Stimulated activated CD4-positive, alpha-beta T cell treated with anti-CD3 and anti-CD28 coated beads, TNF-alpha, amount 100 ng/mL, for 24 hours (primary cell): ENCODE measurements at places on chromosomes 11 and 22.

DNA sequence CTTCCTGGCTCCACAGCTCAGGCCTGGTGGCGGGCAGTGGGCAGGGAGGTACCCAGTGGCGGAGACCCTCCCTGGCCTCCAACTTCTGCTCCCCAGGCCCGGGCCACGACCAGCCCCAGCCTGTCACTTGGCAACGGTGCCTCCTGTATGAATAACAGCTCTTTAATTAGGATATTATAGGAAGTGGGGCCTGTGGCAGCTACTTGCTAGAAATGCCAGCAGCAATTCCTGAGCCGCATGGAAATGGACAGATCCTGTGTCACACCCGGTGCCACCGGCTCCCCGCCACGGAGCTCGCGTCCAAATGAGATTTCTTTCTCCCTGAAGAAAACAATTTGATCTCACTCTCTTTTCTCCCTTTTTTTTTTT lies 104.5 kb downstream of the CHST1 start:
- DNase-seq = no peak

DNA sequence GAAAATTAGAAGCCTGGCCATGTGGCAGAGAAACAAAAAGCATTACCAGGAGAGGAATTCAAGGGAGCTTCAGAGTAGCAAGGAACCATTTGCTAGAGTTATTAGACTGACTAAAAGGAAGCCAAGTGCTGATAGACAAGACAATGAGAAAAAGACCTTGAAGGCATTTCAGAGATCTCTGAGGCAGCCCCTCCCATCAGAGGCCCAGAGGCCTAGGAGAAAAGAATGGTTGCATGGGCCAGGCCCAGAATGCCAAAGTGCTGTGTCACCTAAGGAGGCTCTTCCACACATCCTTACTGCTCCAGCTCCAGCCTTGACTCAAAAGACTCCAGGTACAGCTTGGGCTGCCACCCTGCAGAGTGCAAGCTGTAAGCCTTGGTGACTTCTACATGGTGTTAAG lies 61.8 kb upstream of the POU2AF2 start:
- DNase-seq = no peak

- DNase-seq = no peak
Observed at GRCh38 chr11:1825039-1825740, 9.6 kb upstream of the SYT8 start.

DNA sequence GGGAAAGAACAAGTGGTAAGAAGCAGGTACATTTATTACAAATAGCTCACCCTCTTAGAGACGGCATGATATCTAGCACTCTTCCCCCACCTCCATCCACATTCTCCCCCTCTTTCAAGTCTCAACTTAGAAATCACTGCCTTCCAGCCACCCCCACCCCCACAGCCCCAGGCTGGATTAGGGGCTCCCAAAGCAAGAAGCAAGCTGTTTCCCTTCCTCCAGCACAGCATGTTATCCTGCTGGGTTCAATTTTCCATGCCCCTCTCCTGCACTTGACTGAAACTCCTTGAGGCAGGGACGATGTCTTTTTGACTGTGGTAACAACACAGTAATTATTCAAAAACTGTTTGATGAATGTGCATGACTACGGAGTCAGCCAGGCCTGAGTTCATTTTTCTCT lies 350.7 kb downstream of the LARGE1 start:
- DNase-seq = no peak

DNA sequence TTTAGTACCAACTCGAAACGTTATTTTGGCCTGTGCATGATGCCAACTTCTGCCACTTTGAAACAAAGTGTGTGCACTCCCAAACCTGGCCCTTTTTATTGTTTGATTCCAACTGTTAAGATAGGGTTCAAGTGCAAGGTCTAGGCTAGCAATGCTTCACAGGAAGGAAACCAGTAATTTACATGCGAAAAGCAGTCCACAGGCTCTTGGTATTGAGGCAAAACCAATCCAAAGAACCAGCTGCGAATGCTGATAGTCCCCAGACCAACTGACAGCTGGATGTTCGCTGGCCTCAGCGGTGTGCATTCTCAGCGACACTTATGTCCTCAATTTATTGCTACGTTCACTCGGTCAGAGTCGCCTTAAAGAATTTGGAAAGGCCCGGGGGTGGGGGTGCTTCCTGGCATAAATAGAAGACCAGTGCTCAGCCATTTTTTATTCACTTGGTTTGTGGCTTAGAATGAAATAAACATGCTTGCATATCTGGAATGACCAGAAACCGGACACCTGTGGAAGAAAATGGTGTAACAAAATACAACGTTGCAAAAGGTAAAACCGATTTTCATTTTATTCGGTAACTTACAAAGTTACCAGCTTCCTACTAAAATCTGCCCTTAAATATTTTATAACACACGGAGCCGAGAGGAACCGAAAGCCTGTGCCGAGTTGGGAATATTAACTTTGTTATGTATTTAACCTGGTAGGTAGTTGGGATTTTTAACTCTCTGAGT lies 1.6 kb downstream of the CPT1A start:
- no peak for DNase-seq

GRCh38 chr22:37138849-37139561 lies 10.7 kb downstream of the IL2RB start:
- DNase-seq = no peak

DNA sequence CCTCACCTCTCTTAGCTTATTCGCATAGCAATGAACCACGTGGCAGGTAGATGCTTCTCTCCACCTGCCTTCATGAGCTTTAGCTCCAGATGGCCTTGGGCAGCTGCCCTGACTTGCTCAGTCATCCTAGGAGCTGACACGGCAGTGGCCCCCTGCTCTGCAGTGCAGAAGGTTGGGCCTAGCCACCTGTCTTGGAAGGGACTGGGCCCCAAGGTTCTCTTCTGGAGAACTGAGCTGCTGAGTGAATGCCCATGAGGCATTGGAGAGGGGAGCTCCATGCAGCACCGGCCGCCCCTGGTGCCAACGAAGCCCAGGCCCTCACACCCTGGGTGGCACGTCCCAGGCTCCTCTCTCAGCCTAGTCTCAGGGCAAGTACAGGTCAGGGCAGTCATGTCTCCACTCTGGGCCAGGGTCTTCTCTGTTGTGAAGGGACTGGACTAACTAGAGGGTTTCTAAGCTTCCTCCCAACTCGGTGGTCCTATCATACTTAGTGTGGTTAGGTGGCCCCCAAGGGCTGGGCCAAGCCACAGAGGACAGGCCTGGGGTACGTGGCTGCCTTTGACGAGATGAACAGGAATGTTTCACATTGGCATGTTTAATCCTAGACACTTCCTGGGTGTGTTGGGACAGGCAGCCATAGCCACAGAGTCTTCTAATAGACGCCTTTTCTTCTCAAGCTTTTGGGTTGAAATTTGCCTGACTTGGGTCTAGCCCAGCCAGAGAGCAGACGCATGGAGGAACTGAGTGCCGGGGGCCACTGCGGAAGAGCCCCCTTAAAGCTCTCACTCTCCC lies 47.9 kb downstream of the ALX4 start:
- no peak for DNase-seq

DNA sequence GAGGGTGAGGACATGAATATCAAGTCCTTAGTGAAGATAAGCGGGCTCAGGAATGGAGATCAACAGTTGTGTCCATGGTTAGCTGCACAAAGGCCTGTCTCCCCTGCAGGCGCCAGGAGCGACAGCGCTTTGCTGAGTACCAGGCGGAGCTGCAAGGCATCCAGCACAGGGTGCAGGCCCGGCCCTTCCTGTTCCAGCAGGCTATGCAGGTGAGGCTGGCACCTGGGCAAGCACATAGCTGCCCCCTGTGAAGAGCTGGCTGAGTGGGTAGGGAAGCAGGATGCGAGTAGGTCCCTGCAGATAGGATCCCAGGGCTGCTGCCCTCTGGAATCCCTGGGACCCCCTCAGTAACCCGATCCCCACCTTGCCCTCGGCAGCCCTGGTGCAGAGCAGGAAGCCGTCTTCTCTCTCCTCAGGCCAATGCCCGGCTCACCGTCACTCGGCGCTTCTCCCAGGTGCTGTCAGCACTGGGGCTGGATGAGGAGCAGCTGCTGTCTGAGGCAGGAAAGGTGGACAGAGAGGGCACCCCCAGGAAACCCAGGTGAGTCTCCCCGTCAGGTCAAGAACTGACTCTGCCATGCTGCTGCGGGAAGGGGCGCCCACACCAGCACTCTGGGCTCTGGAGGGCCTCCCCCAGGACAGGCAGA lies 2.6 kb upstream of the SART1 start:
- DNase-seq = no peak

DNA sequence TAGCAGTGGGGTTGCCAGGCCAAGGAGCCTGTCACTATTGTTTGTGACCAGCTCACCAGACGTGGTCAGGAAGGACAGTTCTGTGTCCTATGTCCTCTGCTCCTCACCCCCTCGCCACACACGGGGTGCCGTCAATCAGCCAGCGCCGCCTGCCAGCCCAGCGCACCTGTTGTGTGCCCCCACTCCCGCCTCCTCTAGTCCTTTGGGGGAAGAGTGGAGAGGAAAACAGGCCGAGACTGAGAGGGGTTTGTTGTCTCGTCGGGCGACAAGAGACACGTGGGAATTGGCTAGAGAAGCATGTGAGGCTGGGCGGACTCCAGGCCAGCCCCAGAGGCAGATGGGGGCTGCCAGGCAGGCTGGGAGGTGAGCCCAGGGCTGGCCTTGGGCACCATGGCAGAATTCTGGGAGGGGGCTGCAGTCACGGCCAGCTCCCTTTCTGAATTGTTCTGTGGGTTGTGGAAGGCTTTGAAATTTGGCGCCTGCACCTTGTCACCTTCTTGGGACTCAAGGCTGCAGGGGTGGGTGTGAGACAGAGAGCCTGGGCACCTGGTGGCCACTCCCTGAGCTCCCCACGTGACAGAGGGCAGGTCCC lies 3.1 kb upstream of the KCNQ1OT1 start:
- DNase-seq = no peak

- no peak for DNase-seq
Observed at GRCh38 chr11:40376331-40376730, 1083.1 kb downstream of the LRRC4C start.
